Activated T-cell treated with anti-CD3 and anti-CD28 coated beads, Interleukin-2, amount 50 U/mL, for 1 hour (primary cell): ENCODE measurements at places on chromosomes 1 and 21.

DNA sequence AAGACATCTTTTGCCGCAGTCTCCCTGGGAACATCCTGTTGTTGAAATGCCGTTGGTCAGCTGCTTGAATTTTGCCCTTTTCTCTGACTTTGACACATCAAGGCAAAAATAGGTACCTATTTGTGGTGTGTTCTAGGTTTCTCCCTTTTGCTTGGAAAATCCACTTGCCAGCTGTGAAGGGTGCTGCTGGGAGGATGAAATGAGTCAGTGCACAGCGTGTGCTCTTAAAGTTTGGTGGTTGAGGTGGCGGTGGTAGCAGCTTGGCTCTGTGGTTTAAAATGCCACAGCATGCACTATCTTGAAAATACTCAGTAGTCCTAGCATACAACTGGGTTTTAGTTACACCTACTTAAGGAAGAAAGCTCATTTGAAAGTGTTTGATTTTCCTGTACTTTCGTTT, 183.8 kb downstream of the DHRS3 start:
- peak; percentile 53 for DNase-seq

DNA sequence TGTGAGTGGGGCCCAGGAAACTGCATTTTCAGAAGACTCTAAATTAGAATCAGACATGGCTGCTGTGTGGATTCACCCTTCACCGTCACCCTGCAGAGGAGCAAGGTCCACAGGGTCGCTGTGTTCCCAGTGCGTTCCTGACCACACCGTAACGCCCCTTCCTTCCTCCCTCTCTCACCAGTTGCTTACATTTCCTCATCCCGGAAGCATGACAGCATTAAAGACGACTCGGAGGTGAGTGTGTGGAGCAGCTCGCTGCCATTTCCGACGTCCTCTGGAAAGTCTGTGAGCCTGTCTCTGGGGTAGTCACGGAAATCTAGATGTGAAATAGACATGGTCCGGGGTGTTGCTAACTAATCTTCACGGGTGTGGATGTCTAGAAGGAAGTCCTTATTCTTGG, 45.9 kb downstream of the FAAP20 start:
- DNase-seq: peak; percentile 60

- no peak for DNase-seq
Observed at GRCh38 chr1:204550926-204551325, 34.7 kb downstream of the MDM4 start.

GRCh38 chr1:46571691-46572225, 20.3 kb upstream of the KNCN start:
- no peak for DNase-seq

- DNase-seq: no peak
Observed at GRCh38 chr1:172383536-172383935, 36.9 kb upstream of the C1orf105 start.

DNA sequence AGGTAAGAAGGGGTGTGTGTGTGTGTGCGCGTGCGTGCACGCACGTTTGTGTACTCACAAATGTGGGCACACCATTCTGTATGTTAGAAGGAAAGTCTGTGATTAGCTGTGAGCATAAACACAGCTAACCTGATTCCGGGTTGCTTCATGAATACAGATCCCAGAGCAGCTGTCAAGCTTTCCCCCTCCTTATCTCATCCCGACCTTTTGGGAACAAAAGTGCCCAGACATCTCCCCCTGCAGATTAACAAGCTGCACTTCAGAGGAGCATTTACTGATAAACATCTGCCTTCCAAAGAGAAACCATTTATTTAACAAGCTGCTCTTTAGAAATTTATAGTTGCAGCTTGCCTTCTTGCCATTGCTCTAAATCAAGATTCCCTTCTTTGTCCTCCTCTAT, 97.0 kb downstream of the MT1HL1 start:
- DNase-seq: no peak

DNA sequence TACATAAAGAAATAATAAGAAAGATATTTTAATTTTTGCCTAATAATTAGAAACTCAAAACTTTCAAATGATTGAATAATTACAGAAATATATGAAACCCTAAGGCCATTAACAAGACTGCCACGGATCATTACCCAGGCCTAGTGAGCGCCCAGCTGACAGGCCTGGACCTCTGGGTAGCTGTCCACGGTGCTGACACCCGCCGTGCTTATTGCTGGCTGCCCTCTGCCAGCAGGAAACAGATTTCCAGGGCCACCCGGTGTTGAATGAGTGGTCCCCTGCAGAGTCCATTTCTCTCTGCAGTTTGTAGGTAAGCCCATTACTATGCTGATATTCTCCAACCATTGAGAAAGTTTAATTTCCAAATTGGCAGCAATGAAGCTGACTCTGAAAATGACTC, 254.4 kb upstream of the GJB5 start:
- no peak for DNase-seq

GRCh38 chr1:159763686-159764085, 17.1 kb upstream of the DUSP23 start:
- no peak for DNase-seq

GRCh38 chr1:14869187-14869586, 270.7 kb downstream of the KAZN start:
- DNase-seq: no peak

GRCh38 chr1:228016181-228016510, 9.3 kb downstream of the WNT3A start:
- DNase-seq: peak; percentile 3

GRCh38 chr1:25698252-25698651, 81.7 kb downstream of the MAN1C1 start:
- no peak for DNase-seq
